ENCODE measurements at places on chromosomes 1 and 21.

GRCh38 chr1:179141592-179142251 is 59.9 kb downstream of the TOR3A start:
- peak; percentile 38 for DNase-seq

DNA sequence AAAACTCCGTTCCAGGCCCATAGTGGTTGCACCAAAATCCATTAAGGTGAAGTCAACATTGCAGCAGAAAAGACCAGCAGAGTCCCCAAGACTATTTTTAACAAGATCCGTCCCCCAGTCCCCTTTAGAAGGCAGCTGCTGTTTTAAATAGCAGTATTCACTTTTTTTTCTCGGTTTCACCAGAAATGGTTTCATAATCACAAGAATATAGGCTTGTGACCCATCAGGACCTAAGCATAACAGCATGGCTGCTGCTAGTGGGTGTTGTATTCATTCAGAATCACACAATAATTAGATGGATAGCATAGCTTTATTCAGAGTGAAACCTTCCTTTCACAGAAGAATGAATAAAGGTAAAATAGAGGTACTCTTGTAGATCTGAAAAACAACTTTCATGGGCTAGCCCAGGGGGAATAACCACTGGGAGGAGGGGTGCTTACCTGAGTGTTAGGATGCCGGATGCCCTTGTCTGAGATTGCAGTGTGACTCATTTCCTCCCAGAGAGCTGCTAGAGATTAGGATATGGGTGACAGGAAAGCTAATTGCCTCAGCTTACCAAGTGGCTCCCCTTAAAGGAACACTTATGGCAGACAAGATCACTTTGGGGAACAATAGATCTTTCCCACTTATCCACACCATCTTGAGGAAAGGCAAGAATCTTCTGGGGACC is 35.0 kb downstream of the ACKR1 start:
- DNase-seq = no peak

DNA sequence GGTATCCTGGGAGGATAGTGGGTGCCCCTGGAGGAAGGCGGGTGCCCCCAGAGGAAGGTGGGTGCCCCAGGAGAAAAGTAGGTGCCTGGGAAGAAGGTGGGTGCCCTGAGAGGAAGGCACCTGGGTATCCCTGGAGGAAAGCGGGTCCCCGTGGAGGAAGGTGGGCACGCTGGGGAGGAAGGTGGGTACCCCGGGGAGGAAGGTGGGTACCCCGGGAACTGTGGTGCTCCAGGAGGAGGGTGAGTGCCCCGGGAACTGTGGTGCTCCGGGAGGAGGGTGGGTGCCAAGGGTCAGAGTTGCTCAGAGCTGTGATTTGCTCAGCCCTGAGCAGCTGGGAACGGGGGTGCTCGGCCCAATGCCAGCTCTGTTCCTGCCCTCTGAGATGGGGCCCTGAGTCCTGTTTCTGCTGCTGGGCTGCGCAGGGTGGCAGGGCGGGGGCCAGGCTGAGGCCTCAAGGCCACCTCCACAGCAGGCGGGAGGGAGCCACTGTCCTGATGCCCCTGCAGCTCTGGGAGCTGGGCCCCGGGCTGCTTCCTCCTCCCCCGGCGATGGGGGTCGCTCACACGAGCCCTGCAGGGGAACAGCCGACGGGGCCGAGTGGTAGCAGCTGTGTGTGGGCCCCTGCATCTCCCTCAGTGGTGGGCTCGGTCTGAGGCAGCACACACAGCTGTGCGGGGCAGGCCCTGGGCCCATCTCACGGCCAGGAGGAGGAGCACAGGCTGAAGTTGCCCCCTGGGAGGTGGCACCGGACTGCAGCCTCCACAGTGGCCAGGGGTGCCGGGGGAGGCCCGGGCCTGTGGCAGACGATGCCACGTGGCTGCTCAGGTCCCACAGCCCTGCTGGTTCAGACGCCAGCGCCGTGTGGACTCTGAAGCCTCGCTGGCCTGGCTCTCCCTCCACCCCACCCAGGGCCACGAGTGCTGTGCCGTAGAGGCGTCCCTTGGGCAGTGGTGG is 57.4 kb downstream of the SLX9 start:
- DNase-seq = no peak

DNA sequence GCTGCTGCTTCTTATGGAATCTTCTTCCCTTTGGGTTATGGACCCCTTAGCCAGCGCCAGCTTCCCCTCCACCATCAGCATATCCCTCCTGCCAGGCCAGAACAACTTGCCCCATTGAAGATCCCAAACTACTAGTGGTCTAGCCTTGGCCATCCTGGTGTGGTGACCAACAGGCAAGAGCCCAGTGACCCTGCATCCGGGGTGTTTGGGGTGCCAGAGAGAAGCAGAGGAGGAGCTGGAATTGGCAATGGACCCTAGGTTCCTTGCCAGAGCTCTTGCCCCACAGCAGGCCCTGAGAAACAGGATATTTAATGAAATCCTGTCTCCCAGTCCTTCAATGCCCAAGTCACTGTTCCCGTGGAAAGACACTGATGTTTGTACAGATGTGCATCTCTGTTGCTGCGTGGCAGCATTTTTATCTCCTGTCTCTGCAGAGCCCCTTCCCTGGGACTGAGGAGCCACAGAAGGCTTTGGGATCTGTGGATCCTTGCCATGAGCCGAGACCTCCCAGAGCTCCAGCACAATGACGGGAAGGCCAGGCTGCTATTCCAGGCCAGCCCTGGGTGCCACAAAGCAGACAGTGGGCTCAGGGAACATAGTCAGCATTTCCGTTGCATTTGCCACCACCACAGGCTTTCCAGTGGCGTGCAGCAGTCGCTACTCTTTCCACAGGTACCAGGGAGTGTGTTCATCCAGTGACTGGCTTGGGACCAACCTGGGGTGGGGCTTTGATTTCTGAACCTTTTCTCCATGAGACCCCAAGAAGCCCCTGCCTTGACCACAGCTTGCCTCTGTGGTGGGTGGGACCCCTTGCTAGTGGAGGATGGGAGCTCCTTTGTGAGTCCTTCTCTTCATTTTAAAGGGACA is 21.6 kb downstream of the NAV1 start:
- DNase-seq = no peak

DNA sequence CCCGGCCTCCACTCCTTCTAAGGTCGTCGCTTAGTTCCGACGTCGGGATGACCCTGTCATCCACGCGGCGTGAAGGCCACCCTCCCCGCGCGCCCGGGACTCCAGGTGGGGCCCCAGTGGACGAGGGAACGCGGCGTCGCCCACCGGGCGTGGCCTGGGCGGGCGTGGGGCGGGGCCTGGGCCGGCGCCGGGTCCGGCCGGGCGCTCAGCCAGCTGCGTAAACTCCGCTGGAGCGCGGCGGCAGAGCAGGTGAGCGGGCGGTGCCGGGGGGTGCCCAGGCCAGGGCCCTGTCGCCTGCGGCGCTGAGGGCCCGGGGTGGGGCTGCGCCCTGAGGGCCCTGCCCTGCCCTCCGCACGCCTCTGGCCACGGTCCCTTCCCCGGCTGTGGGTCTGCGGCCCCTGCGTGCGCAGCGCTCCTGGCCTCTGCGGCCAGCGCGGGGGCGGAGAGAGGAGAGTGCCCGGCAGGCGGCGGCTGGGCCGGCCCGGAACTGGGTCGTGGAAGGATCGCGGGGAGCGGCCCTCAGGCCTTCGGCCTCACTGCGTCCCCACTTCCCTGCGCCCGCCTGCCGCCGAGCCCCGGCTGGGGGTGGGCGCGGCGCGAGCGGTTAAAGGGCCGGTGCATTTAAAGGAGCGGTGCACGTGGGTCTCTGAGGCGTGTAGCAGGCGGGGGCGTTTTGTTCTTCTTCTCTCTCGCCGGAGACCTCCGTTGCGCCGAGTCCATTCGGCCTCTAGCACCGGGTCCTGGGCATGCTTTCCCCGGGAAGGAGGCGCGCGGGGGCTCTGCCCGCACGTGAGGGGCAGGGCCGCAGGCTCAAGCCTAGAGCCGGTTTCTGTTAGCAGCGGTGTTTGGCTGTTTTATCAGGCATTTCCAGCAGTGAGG is at the start of gene PSEN2:
Gene PSEN2, plus strand, starts transcription at position 216 of the 879 bp plus-strand sequence. CDS start 11,292 bp downstream, outside the sequence.
- DNase-seq = peak; percentile 48

GRCh38 chr1:3564921-3565831 is 46.1 kb downstream of the MEGF6 start:
- peak; percentile 14 for DNase-seq

DNA sequence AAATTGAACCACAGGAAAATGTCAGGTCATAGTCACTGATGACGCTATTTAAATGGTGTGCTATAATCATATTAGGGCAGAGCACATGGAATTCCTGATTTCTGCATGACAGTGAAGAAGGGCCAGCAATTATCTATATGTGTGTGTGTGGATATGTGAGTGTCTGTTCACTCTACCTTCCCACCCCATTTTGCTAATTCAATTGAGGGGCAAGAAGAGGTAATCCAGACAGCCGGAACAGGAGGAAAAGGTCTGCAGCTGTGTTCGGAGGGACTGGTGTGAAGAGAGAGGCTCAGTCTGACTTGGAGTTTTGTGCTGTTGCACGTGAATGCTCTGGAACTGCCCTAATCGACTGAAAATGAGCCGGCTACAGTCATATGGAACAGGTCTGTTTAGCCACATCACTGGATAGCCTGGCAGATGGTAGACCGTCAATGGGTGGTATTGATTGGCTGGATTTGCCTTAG is 5.1 kb upstream of the ELAVL4 start:
- no peak for DNase-seq

- no peak for DNase-seq
Observed at GRCh38 chr1:116243333-116244054, 129.6 kb upstream of the ATP1A1 start.

- no peak for DNase-seq
Observed at GRCh38 chr1:169891539-169891885, 2.2 kb downstream of the SCYL3 start.

GRCh38 chr1:169474302-169474995 is 11.3 kb downstream of the SLC19A2 start:
- DNase-seq = no peak

- peak; percentile 40 for DNase-seq
Observed at GRCh38 chr1:150162862-150163706, 13.4 kb downstream of the PLEKHO1 start.

DNA sequence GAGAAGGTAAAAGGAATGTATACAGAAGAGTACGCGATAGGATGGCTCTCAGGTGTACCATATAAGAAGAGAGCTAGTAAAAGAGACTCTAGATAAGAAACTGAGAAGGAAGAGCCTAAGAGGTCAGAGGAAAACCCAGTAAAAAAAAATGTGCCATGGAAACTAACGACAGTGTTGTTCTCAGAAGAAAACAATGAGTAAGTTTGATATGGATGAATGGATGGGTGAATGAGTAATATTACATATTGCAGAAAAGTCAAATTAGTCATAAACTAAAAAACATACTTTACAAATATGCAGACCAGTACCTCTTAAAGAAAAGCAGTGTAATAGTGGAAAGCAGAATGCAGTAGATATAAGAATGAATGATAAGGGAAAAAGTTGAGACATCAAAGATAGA is 316.2 kb downstream of the HMCN1 start:
- no peak for DNase-seq

GRCh38 chr1:94535879-94536278 is 5.7 kb downstream of the F3 start:
- DNase-seq = no peak

DNA sequence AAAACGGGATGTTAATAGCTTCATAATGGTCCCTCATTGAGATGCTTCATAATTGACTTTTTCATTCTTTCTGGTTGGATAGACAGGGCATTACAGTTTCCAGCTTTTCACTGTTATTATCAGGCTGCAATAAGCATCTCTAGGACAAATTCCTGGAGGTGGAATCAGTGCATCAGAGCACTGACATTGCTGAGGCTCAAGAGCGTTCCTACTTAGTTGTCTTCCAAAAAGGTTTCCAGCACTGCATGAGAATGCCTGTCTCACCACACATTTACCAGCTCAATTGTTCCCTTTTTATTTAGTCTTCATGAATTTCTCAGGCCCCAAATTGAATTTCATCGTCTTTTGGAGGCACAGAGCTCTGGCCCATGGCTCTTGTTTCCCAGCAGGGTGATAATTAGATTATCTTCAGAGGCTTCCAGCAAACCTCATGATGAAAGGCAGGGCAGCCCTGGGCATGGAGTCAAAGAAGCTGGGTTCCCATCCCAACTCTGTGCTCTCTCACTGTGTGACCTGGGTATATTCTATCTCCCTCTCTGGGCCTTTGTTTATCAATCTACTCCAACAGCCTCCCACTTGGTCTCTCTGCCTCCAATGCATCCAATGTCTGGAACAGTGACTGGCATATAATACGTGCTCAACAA is 451.4 kb downstream of the PTPRU start:
- no peak for DNase-seq

GRCh38 chr1:9592510-9593075 is 3.9 kb downstream of the TMEM201 start:
- no peak for DNase-seq

GRCh38 chr21:38756746-38757145 is 49.0 kb upstream of the ETS2 start:
- DNase-seq = no peak

GRCh38 chr1:204348722-204349121 is 11.0 kb downstream of the PLEKHA6 start:
- no peak for DNase-seq

DNA sequence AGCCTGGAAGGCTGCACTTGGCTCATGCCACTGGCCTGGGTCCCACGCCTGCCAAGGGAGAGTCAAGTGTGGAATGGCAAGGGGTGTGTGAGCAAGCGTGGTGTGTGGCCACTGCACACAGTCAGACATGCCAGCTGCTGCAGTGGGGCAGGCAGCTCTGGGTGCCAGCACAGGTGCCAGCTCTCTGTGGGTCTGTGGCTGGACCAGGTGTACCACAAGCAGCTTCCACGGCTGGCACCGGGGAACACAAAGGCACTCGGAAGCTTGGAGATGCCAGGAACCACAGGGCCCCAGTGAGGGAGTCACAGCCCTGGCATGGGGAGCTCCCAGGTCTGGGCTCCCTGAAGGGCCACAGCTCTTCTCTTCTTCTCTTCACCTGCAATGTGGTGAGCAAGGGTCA is 34.8 kb downstream of the ACTL8 start:
- no peak for DNase-seq

DNA sequence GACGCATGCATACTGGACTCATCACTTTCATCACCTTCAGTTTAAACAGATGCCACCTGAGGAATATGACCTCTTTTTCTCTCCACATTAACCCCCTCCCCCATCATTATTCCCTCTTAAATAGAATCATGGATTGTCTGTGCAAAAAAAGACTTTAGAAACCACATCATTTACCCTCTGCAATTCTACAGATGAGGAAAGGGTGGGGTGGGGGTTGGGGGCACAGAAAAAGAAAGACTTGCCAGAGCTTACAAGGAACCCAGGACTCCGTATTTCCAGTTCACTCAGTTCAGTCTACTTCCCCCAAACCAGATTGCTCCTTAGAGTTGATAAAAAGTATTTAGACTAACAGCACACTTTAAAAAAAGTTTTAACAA is 26.2 kb upstream of the NFIA start:
- DNase-seq = no peak

DNA sequence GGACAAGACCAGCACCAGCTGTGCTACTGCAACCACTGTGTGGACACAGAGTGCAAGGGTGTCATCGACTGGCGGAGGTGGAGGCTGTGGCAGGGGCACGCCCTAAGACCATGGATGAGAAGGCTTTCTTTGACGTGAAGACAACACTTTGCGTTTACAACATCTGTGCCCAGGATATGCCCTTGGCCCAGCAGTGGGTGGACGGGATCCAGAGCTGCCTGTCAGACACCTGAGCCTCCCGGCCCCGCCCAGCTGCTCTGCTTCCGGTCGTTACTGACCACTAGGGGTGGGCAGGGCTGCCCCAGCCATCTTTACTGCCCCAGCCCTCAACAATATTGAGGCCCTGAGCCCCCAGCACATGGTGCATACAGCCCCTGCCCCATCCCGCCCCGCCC is 21.4 kb upstream of the NPPB start:
- DNase-seq = no peak

Measured in stimulated activated CD4-positive, alpha-beta T cell treated with anti-CD3 and anti-CD28 coated beads, Interleukin-1b, Interleukin-23, amount 100 ng/mL, for 48 hours (primary cell).